Activated naive CD4-positive, alpha-beta T cell (primary cell): ENCODE measurements at places on chromosomes 1 and 21.

- no peak for DNase-seq
These were observed 69.0 kb downstream of the PGM1 start for GRCh38 chr1:63662056-63662836.

- no peak for DNase-seq
These were observed 34.1 kb upstream of the H6PD start for GRCh38 chr1:9200441-9200840.

DNA sequence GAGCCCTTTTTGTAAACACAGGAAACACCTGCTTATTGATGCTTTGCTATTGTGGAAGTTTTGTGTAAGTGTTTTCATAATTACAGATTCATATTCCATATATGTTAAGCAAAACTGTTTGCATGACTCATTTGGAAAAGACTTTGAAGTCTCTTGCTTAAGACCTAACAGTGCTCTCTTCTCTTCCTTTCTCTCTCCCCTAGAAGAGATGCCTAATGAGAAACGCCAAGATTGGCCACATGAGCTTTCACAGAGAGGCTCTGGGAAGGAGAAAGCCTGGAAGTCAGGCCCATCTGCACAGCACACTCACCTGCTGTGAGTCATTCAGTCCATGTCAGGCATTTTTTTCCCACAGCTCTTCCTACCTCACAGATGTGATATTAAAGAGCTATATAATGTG lies 101.6 kb upstream of the PALMD start:
- no peak for DNase-seq

GRCh38 chr21:43806017-43806710 lies 16.8 kb downstream of the RRP1 start:
- no peak for DNase-seq

GRCh38 chr1:209647156-209647555 lies 5.1 kb downstream of the LAMB3 start:
- DNase-seq, result no peak

GRCh38 chr1:119799003-119799402 lies 12.3 kb downstream of the REG4 start:
- DNase-seq, result no peak

DNA sequence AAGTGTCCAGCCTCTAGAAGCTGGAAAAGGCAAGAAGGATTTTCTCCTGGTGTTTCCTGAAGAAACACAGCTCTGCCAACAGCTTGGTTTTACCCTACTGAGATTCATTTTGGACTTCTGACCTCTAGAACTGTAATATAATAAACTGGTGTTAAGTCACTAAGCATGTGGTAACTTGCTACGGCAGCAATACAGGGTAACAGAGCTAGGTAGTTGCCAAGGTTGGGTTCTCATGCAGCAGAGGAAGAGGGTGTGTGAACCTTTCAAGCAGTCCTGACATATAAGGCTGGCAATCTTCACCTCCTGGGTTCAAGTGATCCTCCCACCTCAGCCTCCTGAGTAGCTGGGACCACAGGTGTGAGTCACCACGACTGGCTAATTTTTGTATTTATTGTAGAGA lies 36.0 kb downstream of the GNG4 start:
- DNase-seq, result no peak

GRCh38 chr1:27668808-27669723 lies 2.9 kb downstream of the IFI6 start:
- peak; percentile 76 for DNase-seq

DNA sequence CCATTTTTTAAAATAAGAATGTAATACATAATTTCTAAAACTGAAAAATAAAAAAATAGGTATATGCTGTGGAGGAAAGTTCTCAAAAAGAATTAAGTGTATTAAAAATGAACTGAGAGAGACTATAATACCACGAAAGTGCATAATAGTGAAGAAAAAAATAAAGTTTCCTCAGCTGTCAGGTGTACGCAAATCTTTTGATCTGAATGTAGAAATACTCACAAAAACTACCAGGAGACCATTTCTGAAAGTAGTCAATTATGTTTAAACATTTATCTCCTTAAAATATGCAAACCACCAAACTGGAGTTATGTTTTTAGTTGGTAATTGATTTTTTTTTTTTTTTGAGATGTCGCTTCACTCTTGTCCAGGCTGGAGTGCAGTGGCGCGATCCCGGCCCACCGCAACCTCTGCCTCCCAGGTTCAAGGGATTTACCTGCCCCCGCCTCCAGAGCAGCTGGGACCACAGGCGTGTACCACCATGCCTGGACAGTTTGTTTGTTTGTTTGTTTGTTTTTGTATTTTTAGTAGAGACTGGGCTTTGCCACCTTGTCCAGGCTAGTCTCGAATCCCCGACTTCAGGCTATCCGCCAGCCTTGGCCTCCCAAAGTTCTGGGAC lies 1169.2 kb upstream of the B3GALT2 start:
- no peak for DNase-seq

DNA sequence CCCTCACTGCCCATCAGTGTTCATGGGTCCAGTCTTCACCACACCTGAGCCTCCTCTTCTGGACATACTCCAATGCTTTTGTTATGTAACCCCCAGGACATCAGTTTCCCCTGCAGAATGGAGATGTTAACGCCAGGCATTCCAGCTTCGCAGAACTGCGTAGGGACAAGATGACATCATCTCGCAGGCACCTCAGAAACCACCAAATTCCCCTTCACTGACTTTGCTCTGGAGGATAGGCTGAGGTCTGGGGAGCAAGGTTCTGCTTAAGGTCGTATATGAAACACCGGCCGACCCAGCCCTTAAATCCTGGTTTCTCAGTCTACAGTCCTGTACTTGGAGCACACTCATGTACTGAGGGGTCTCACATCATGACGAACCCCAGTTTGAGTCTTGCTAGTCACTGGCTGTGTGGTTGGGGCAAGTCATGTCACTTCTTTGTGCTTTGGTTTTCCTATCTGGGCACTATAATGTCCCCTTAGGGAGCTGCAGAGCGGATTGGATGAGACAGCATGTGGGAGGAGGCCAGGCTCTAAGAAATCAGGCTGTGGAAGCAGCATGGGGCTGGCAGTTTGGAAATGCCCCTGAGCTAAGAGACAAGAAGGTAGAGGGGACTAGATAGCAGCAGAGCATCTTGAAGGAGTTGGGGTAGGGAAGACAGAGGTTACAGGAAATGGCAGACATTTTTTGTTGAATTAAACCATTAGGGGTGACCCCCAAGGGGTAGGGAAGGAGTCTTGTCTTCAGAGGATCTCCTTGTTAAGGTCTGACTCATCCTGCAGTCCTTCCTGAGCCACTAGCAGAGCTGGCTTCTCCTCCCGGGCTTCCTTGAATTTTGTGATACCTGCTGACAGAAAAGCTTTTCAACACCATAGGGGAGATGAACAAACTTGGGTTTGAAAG lies 138.3 kb downstream of the FOXD2 start:
- DNase-seq, result no peak

GRCh38 chr1:119477710-119478109 lies 29.3 kb upstream of the HSD3B1 start:
- DNase-seq, result no peak

DNA sequence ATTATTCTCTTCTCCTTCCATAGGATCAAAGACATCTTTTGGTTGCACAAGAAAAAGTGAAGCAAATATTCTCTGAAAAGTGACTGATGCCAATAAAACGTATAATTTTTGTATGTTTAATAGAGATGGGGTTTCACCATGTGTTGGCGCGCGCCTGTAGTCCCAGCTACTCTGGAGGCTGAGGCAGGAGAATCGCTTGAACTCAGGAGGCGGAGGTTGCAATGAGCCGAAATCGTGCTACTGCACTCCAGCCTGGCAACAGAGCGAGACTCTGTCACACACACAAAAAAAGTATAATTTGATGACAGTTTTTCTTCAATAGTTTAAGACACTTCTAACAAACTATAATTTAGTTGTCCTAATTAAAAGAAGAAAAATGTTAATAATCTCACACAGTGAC lies 23.8 kb downstream of the ANP32E start:
- DNase-seq, result no peak

GRCh38 chr1:116899529-116899928 lies 10.2 kb upstream of the PTGFRN start:
- DNase-seq, result no peak

GRCh38 chr1:237759377-237759776 lies 131.3 kb downstream of the ZP4 start:
- DNase-seq, result no peak

DNA sequence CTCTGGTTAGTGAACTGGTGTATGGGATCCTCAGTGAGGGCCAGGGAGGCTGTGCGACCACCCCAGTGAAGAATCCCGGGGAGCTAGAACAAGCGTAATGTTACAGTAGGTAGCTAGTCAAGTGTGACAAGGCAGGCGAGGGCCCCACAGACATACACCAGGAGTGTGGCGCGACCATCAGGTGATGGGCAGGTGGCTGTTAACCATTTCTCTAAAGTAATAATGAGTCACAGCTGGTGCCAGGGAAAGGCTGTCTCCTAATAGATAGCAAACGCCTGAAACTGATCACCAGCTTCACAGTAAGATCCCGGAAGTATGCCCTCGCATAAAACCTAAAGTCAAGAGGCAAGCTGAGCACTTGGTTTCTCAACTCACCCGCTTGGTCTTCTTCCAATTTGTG lies 40.5 kb upstream of the TARBP1 start:
- DNase-seq, result no peak

DNA sequence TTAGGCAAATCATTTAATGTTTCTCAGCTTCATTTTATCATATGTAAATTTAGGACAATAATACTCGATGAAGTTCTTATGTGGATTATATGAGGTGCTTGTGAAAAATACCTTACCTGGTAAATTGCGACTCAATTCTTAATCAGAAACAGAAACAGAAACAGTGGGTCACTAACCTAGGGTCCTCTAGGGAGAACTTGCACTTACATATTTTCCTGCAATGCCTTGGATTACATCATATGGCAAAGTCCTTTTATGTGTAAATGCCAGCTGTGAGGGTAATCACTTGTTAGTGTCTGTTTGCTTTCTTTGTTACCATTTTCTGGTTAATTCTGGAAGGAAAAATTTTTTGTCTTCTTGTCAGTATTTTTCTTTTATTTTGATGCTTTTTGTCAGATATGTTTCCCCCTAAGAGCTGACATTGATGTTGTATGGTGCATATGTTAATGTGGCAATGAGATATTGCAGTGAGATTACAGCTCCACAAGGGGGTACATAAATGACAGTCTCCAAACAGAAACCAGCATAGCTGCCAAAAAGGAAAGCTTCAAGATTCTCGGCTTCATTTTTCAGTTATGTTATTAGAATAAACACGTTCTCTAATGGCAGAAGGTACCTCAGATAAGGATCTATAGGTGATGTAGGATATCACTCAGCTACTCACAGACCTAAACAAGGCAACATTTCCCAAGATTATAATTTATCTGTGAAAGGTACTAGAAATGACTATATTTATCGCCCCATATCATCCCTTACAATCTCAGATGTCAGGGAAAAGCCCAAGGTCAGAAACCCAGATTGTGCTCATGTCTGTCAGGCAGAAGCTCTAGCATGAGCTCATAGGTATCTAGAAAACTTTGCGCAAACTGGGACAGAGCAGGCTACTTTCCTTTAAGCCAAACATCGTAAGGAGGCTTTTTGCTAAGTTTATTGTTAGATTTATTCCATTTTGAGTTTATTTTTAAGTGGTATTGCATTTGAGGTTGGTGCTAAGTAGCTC lies 119.9 kb downstream of the FASLG start:
- no peak for DNase-seq

DNA sequence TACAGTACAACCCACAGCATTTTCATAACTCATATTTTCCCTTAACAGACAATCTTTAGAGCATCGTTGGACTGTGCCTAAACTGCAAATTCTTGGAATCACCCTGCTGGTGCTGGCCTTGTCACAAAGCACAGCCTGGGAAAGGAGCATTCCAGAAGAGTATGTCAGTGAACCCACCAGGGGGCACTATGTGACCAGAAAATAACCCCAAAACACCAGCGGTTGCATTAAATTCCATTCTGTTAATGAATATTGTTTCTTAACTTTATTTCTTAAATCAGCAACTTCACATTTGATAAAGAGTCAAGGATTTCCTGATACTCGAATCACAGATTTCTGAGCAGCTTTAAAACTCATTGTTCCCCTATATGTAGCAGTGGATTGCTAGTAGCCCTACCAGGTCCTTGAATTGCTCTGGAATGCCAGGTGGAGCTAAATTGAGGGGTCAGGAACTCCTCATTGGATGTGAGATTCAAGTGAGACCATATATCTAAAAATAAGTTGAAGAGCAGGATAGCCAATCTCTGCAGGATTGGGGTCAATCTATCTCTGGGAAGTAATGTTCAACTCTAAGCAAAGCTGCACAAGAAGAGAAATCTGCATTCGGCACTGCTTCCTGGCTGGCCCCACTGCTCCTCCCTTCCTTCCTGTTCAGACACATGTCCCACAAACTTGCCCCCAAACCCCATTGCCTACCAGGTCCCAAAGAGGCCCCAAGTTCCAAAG lies 12.7 kb upstream of the RAB4A start:
- DNase-seq, result peak; percentile 35

DNA sequence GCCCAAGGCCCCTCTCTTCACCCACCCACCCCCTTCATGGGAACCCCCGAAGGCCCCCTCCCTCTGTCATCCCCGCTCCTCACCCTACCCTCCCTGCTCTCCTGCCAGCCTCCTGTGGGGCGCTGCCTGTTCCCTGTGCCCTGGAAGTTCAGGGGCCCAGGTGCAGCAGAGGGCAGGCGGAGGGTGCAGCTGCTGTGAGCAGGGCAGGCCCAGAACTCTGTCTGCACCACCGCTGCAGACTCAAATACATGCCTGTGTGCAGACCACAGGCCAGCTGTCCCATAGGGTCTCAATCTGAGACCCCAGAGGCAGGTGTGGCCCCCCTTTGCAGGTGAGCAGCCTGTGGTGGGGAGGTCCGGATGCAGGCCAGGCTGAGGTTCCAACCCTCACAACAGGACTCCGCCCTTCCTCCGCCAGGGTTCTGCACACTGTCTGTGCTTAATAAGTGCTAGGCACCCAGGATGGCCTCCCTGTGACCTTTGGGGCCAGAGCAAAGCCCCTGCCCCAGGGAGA lies 62.5 kb downstream of the WNT9A start:
- DNase-seq, result no peak

GRCh38 chr1:202836623-202837403 lies 26.1 kb downstream of the PCAT6 start:
- DNase-seq, result no peak

- DNase-seq, result no peak
These were observed 18.3 kb downstream of the CLIC6 start for GRCh38 chr21:34687065-34687464.

DNA sequence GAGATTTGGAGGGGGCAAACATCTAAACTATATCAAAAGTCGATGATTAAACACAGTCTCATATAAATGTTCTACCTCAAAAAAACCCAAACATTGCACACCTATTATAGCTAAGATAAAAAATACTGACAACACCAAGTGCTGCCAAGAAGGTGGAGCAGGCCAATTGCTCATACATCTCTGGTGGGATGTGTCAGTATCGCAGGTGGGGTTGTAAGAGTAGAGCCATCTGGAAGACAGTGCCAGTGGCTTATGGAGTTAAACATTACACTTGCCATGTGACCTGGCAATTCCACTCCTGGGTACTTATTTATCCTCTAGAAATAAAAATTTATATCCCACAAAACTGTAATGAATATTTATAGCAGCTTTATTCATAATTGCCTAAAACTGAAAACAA lies 213.4 kb downstream of the DISC1 start:
- DNase-seq, result no peak

DNA sequence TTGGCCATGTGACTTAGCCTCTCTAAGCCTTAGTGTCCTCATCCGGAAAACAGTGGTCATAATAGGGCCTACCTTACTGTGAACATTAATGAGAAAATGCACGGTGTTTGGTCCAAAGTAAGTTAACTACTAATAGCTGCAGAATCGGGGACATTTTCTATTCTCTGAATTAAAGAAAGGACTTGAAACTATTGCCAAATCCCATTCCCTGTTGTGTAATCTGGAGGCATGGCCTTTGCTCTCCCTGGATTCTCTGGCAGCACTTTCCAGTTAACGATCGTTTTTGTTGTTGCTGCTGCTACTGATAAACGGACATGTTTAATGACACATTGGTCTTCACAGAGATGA lies 30.5 kb downstream of the FMO4 start:
- DNase-seq, result no peak

- DNase-seq, result no peak
These were observed 21.5 kb downstream of the CDC73 start for GRCh38 chr1:193143285-193143684.
